Brain microvascular endothelial cell (primary cell): ENCODE measurements at places on chromosomes 3 and 15.

GRCh38 chr3:144816323-144816722 is 844.7 kb downstream of the DIPK2A start:
- DNase-seq = no peak

DNA sequence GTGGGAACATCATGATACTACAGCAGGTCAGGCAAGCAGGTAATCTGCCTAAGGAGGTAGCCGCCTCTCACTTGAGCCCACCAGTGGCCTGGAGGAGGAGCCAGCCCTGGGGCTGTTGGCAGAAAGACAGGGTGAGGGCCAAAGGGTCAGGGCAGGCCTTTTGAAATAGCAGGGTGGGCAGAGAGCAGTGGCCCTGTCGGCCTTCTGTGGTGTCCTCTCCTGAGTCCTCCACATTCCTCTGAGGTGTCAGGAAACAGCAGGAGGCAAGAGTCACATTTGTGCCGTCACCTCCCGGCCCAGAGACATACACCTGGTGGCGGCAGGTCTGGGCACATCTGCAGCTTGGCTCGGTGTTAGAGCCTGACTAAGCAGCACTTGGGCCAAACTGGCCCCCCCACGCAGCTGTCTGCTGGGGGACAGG is 3.9 kb upstream of the BNC1 start:
- DNase-seq = no peak

DNA sequence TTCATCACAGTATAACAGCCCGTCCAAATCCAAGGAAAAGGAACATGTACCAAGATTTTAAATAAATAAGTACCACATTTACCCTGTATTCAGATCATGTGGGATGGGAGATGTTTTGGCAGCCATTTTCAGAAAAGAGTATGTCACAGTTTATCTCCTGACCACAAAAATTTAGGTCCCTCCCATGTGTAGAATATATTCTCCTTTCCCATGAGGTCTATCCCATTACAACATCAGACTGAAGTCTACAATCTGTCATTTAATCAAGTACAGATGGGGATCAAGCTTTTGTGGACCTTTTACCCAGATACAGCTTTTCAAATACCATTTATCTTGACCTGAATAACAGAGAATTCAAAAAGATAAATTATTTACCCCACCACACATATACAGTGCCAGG is 444.5 kb downstream of the PLOD2 start:
- DNase-seq = peak; percentile 35

DNA sequence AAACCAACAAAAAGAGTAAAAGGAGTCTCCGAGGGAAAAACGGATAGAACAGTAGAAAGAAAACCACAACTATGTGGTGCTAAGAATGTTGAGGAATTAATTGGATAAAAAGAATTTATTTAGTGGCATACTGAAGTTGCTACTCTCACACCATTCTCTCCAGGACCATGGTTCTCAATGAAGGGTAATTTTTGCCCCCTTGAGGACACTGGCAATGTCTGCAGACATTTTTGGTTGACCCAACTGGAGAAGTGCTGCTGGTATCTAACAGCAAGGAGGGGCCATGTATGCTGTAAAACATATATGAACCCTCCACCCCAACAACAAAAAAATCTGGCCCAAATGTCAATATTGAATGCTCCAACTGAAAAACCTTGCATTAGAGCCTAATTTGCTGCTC is 85.9 kb upstream of the CSPG5 start:
- no peak for DNase-seq

GRCh38 chr3:45011756-45012508 is 14.2 kb upstream of the CLEC3B start:
- peak; percentile 83 for DNase-seq
